Stimulated activated CD8-positive, alpha-beta memory T cell treated with anti-CD3 and anti-CD28 coated beads, Interleukin-4, amount 100 ng/mL, for 48 hours (primary cell): ENCODE measurements at places on chromosomes 2 and 18.
A peak's percentile ranks its signal among the peaks of the same experiment; 100 is the strongest.

- DNase-seq = no peak
These were observed 487.0 kb downstream of the TNS1 start for GRCh38 chr2:217515615-217516309.

- DNase-seq = no peak
These were observed 201.8 kb downstream of the OSR1 start for GRCh38 chr2:19156646-19157045.

DNA sequence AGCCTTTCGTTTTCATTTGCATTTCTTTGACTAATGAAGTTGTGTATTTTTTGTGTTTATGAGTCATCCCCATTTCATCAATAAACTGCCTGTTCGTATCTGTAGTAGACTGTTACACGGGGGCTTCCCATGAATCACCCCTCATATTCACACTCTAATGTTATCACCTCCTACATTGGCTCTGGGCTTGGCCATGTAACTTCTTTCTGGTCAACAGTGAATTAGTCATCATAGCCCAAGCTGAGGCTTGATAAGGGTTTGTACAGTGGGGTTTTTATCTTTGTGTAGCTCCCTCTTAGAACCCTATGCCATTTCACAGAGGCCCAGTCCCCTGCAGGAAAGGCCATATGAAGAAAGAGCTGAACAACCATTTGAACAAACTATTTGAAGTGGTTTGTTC lies 151.0 kb downstream of the CCBE1 start:
- DNase-seq = no peak

DNA sequence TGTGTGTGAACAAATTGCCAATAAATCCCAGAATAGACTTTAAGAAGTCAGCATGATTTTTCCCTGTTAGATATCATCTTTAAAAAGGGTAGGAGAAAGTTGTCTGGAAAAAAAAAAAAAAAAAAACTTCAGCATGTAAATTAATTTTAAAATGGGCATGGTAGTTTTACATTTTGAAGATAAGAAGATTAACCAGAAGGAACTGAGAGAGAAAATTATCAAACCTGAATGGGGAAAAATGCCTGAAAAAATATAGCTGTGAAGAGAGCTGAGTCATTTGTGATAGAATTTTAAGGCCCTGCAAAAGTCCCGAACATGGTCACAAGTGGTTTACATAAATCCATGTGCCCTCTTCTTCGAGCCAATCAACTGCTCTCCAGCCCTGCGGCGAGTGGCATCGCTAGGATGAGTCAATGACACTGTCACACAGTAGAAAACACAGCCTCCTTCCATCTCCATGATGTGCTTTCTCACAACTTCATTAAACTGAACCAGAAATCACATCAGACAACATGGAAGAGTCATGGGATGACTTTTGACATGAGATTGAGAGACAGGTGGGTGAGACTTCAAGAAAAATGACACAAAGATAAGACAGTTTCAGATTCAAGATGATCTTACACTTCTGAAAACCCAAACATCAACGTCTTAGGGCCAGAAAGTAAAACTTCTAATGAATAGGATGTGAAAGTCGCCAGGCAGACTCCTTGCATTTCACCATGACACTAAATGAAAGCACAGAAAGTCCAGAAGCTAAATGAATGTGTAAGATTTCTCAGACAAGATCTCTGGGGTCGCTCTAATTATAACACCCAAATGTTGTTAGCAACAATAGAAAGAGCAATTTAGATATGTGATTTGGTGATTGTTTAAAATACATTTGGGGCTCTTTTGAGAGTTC lies 273.0 kb upstream of the ID2 start:
- peak; percentile 78 for DNase-seq

DNA sequence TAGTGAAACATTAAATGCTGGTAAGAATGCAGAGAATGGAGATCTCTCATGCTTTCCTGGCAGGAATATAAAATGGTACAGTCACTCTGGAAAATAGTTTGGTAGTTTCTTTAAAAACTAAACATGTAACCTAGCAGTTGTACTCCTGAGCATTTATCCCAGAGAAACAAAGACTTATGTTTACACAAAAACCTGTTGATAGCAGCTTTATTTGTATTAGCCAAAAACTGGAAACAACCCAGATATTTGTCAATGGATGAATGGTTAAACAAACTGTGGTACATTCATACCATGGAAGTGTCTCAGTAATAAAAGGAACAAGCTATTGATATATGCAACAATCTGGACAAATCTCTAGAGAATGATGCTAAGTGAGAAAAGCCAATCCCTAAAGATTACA lies 81.7 kb upstream of the CTAGE1 start:
- DNase-seq = no peak

GRCh38 chr18:74450626-74451025 lies 6.5 kb downstream of the DIPK1C start:
- DNase-seq = no peak

DNA sequence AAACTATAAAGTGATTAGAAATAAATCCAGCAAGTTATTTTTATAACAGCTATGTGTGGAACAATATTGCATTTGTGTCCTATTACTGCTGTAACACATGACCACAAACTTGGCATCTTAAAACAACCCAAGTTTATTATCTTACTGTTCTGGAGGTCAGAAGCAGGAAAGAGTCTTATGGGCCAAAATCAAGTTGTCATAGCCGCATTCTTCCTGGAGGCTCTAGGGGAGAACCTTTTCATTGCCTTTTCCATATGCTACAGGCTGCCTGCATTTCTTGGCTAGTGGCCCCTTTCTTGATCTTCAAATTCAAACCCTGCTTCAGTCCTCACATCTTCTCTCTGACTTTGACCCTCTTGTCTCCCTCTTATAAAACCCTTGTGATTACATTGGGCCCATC lies 27.0 kb upstream of the HNRNPLL start:
- DNase-seq = no peak

GRCh38 chr18:76208678-76209306 lies 286.2 kb downstream of the ZNF516 start:
- DNase-seq = no peak

DNA sequence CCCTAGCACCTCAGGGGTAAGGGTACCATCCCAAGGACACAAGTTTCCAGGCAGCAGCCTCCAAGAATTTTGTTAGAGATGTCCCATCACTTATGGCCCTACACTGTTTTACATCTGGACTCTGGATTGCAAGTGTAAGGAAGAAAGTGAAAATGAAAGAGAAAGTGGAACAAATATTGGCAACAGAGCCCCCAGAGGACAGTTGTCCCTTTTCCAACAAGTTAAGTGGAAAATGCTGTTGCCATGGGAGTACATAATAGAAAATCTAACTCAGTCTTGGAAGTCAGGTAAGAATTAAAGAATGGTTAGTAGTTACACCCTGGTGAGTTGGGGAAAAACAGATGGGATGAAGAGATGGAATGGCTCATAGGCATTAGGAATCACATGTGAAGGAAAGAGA lies 50.6 kb downstream of the TTC21B start:
- DNase-seq = no peak

DNA sequence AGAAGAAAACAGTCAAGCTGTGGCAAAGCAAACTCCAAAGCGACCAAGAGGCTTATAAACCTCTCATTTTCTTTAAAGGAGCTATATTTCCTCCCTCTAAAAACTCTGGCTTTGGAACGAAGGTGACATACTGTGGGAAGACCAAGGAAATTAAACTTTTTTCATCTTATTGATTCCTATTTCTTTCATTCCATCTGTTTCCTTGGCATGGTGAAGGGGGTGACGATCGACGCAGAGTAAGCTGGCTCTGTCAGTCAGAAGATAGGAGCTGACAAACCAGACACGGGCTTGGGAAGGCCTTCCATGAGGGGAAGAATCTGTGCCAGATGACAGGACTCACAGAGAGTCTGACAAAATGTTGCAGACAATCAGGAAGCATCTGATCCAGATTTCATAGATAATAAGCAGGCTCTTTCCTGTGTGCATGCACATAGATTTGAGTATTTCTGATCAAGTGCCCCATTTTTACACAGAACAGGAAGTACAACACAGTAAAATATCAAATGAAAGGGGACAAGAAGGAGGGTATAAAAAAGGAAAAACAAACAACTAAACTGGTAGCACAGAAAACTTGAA lies 261.7 kb downstream of the SATB2 start:
- no peak for DNase-seq

GRCh38 chr18:66971960-66972359 lies 368.1 kb upstream of the CDH19 start:
- DNase-seq = no peak

DNA sequence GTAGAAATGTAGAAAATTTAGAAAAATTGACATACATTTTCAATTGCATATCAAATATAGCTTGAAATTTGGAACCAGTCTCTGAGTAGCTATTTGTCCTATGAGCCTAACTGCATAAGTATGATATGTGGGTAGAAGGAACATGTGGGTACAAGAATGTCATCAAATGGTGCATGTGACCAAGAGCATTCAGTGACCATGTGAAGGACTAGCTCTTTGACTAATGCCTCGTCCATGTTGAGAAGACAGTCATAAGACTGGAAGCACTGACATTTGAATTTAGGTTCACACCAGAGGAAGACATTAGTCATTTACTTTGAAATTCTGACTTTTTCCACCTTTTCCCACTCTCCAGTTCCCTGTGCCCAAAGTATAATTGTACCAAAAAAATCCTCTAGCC lies 12.6 kb downstream of the MRPL44 start:
- no peak for DNase-seq

DNA sequence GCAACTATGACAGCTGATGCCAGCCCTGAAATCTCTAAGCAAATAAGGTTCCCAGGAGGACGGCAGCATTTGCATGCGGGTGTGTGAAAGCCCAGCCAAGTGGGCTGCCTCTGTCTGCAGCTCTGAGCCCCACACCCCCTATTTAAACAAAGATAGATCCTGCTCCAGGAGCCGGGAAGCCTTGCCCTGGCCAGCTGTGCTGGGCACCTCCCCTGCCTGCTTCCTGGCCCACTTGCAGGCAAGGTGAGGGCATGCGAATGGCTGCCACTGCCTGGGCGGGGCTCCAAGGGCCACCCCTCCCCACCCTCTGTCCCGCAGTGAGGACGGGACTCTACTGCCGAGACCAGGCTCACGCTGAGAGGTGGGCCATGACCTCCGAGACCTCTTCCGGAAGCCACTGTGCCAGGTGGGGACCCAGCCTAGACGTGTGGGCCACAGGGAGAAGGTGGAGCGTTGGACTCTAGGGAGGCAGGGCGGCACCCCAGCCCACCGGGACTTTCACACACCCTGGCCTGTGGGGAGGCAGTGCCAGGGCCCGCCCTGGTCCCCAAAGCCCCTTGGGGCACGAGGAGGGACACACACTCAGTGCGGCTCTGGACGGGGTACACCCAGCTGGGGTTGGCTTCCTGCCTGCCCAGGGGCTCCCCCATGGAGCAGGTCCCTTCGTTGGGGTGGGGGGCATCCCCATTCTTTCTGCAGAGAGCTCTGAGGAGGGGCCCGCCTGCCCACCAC lies at the start of gene ANO7:
Gene ANO7, plus strand, starts transcription at position 317 of the 732 bp plus-strand sequence. CDS start 1,387 bp downstream, outside the sequence.
- DNase-seq = no peak

GRCh38 chr2:112474844-112475486 lies 7.0 kb upstream of the TTL start:
- no peak for DNase-seq
